ENCODE measurements at places on chromosomes 3 and 15.

GRCh38 chr15:56758770-56759449 is 25.6 kb upstream of the ZNF280D start:
- no peak for DNase-seq

- no peak for DNase-seq
Observed at GRCh38 chr3:102577082-102577789, 142.4 kb downstream of the ZPLD1 start.

DNA sequence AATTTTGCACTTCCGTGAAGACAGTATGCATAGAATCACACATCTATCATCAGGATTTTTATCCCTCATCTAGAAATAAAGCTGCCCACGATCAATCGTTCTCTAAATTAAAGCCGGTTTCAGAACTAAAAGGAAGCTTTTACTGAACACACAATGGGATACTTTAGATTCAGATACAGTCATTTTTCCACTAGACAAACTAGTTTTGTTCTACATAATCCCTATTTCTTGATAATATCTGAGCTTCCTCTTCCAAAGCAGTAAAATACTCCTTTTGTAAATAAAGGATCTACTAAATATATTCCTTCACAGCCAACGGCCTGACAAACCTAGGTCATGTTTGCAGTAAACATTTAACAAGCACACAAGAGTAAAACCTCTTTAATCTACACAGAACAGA is 2.0 kb upstream of the GANC start:
- no peak for DNase-seq

GRCh38 chr15:37416103-37416502 is 315.8 kb upstream of the MEIS2 start:
- DNase-seq = no peak

DNA sequence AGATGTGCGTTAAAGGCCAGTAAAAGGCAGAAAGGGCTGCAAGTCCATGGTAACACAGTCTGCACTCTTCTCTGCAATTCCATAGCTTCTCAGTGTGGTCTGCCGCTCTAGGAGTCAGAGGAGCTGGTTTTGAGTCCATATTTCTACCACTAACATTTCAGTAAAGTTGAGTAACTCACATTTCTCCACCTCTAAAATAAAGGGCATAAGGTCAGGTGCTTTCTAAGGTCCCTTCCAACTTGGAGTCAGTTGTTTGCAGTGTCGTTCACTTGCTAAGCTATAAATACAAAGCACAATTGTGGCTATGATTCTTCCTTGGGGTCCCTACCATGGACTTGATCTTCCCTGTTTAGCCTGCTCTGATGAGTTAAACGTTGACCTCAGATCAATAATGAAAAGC is 171.1 kb downstream of the P3H2 start:
- DNase-seq = no peak

GRCh38 chr3:171088964-171089754 is 62.6 kb upstream of the SLC2A2 start:
- DNase-seq = no peak

- DNase-seq = no peak
Observed at GRCh38 chr15:39668457-39668856, 87.6 kb downstream of the THBS1 start.

DNA sequence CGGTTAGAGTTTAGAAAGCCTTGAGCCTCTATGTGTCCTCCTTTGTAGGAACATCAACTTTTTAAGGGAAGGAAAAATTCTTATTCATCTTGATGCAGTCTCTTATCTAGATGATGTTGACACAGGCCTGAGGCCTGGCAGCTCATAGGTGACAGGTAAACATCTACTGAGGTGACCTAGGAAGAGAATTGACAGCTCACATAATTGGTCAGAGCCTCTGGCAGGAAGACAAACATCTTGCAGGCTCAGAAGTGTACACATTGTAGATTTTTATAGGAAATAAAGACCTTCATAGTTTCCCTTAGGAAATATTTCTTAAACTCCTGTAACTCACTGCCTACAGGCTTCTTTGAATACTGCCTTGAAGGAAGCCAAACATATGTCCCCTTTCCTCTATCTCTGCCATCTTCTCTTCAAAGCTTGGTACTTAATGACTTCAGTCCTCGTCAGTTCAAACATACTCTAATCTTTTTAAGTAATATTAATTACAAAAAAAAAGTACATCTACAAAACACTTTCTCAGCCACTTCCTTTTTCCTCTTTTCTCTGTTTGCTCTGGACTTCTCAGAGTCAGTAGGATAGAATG is 341.3 kb downstream of the TBL1XR1 start:
- no peak for DNase-seq
